ENCODE measurements at places on chromosomes 4 and X. TPM values are rescaled to one million over a fixed set of nuclear protein-coding genes. Genes with fewer than 3 reads are reported as not detected.

The FGFBP1 gene
- polyA plus RNA-seq = 0.13 TPM

DNA sequence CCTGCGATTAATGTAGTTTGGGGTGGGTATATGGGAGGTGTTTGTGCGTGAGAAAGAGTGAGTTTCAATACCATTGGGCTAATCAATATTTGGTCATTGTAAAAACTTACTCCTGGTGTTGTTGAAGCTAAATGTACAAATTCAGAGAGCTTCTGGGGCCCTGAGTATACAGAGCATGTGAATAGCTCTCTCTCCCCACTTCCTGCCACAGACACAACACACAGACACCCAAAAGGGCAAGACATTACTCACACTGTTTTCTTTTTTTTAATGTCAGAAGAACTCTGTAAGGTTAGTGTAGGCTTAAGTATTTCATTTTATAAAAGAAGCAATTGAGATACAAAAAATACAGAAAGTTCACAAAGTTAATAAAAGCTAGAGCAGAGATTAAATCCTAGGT is 151.3 kb upstream of the KCNIP4 start:
- DNase-seq = no peak

GRCh38 chr4:102343964-102344519 is 1.2 kb downstream of the SLC39A8 start:
- DNase-seq = no peak

The MAP7D2 gene
- polyA plus RNA-seq = 0.03 TPM

The HMGN5 gene
- polyA plus RNA-seq = 3.4 TPM

The CFAP47 gene
- polyA plus RNA-seq = not detected

The APLN gene
- polyA plus RNA-seq = 5.4 TPM

DNA sequence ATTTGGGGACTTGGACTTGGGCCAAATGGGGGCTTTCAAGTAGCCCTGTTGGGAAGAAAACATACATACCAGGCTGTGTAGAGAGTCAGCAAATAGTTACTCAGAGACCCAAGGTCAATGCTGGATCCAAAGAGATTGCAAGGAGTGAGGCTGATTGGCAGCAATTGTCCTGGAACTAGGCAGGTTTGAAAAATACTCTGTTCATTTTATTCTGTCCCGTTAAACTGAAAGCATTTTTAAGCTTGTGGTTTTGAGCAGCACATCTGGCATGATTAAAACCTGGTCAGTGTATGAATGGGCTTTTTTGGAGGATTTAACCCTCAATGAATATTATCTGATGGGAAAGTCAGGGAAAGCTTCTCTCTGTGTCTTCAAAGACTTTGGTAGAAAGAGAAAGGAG is 294.3 kb upstream of the BOD1L1 start:
- no peak for DNase-seq

DNA sequence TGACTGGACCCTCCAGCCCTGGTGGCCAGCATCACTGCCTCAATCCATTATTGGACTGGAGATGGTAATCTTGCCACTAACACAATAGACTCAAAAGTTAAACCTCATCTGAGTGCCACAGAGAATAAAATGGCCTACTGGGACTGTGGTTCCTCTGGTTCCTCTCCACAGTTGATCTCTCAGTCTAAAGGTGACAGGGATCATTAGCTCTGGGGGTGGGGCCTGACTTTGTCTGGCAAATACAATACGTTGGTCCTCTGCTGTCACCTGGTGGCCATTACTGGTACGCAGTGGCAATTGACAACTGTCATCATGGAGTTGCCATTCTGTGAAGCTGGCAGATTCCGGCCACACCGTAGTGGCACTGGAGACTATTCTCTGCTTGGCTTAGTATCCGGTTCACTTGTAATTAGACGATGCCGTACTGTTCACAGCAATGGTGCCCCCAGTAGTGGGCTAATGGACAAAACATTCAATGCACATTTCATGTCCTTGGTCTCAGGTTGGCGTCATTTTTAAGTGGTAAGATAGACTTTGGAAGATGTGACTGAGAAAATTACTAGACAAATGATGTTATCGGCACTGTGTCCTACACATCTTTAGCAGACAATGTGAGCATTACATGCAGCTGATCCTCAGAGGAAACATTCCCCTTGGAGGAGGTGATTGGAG is 6.7 kb downstream of the FGFBP2 start:
- peak; percentile 78 for DNase-seq

The RNF212 gene
- polyA plus RNA-seq = 0.87 TPM

DNA sequence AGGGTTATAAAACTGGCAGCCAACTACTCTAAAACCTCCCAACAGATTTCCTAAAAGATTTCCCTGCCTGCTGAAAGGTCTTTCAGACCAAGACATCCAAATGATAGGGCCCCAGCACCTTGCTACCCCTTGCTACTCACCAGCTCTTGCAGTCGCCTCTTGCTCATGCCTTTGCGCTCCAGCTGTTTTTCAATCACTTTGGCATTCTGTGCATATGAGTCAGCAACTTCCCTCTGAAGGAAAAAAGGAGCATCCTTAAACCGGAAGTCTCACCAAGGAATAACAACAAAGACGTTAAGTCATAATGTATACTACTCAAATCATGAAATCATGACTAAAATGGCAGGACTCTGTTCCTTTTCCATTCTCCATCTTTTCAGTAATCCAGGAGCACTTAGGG is 24.0 kb downstream of the STEEP1 start:
- no peak for DNase-seq

DNA sequence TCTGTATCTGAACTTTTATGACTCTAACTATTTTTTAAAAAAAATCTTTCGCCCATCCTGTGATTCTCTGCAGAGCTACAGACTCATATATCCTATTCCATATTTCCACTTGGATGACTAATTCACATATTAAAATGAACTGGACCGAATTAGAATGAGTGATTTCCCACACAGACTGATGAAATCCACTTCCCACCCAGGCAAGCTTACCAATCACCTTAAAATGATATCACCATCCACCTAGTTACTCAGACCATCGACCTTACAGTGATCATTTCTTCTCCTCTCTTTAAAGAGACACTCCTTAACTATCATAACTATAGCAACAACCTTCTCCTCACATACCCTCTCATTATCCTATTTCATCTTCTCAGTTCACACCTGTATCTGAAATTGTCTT is 34.1 kb upstream of the GUCY1B1 start:
- no peak for DNase-seq

The LIMCH1 gene
- 56.2 TPM for polyA plus RNA-seq

- DNase-seq = no peak
Measured at GRCh38 chr4:159428975-159429692, 326.3 kb downstream of the RAPGEF2 start.
